ENCODE measurements at places on chromosomes 3 and 15.

- DNase-seq = no peak
These were observed 10.0 kb upstream of the ATP2B2 start for GRCh38 chr3:10515396-10515795.

DNA sequence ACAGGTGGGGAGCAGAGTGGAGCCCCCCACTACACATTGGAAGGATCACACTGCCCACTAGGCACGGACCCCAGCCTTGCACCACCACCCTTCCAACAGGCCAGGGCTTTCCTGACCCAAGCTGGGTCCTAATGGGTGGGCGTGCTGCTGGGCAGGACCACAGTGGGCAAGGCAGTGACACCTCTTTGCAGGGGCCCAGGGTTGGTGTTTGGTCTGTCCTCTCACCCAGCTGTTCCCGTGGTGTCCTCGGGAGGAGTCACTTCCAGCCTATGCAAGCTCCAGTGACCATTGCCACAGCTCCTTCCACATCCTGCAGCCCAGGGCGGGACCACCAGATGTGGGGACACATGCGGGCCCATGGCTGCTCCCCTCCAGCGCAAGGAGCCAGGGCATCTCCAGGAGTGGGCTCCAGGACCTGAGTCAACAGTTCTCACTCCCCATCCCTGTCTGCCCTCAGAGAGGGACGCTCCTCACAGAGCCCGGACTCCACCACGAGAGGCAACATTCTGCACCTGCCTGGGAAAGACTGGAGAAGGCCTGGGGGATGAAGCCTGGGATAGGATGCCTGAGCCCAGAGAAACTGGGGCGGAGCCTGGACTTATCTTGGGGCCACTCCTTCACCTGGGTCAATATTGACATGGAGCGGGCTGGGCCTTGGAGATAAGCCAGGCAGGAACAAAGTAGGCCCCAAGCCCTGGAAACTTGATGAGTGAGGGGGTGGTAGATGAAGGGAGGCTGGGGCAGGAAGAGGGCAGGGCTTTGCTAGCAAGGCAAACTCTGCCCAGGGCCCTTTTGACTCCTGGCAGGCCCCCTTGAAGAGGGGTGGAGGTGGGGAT is 3.9 kb upstream of the VILL start:
- no peak for DNase-seq

DNA sequence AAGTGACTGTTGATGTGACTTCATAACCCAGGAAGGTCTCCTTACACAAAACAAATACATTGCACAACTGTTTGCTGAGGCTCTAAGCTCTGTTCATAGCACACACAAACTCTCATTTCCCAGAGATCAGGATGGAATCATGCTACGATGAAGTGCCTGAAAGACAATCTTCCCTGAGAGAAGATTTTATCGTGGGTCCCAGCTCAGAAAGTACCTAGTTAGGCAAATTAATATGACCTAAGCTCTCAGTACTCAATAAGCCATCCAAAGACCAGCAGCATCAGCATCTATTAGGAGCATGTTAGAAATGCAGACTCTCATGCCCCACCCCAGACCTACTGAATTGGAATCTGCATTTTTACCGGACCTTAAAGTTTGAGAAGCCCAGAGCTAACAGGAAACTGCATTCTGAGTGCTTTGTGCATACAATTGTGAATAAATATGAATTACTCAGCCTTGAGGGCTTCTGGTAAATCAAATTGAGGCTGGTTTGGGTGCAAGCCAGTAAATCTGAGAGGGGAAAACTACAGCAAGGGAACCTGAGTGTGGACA is 161.5 kb upstream of the C2CD4B start:
- DNase-seq = no peak

- no peak for DNase-seq
These were observed 630.1 kb upstream of the KCNMB2 start for GRCh38 chr3:177906126-177906511.

GRCh38 chr3:40681658-40682055 is 156.9 kb downstream of the ZNF621 start:
- DNase-seq = no peak

- DNase-seq = no peak
These were observed 12.0 kb downstream of the C15orf40 start for GRCh38 chr15:82999426-82999825.

Measured in activated CD4-positive, alpha-beta T cell treated with anti-CD3 and anti-CD28 coated beads, Interleukin-2, Interleukin-4, amounts not matched to agents 100 ng/mL and 50 ng/mL, durations not matched to agents 16 hours and 8 hours (primary cell).